ENCODE measurements at places on chromosomes 11 and 22.

DNA sequence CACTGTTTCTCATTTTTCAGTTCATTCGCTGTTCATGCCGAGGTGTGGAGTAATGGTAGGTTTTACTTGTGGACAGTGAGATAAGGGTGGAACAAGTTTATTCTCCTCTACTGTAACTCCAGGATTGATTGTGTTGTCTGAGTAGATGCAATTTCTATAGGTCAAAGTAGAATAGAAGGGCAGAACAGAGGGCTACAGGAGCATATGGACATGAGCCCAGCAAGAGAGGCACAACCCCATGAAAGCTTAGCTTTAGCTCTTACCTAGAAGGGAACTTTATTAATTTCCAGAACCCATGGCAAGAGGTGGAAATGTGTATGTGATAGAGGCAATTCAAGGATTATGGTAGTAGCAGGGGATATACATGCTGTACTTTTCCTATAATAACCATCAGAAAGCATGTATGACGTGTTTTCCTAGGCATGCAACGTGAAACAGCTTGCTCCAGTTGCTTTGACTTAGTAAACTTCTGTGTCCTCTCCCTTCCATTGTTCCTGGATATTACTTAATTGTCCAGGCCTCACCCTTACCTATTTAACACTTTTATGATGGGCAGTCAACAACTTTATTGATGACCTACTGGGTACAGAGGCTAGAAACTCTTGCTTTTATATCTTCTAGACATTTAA, 13.8 kb upstream of the SLC37A2 start:
- no peak for DNase-seq

DNA sequence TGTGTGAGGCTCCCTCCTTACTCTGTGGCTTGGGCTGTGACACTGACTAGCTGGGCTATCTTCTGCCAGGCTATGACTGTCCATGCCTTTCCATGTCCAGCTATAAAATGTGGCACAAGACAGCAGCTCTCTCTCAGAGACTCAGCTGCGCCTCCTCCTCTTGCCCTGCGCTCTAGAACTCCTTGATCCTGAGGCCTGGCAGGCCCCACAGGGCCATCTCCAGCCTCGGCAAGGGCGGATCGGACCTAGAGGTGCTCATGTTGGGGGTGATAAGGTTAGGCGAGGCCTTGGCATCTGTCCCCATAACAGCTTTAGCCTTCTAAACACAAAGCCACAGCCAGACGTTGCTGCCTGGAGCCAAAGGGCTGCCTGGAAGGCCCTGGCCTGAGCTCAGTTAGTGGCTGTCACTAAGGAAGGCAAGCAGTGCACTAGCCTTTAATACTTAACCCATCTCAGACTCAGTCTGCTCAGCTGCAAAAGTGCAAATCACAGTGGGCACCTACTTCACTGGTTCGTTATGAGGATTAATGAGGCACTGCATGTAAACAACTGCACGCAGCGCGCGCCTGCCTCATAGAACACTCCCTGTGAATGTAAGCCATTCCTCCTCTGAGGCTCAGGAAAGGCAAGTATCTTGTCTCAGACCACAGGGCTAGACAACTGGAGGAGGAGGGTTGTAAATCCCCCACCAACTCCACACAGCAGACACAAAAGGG, 1.2 kb downstream of the GUCD1 start:
- DNase-seq, result no peak

DNA sequence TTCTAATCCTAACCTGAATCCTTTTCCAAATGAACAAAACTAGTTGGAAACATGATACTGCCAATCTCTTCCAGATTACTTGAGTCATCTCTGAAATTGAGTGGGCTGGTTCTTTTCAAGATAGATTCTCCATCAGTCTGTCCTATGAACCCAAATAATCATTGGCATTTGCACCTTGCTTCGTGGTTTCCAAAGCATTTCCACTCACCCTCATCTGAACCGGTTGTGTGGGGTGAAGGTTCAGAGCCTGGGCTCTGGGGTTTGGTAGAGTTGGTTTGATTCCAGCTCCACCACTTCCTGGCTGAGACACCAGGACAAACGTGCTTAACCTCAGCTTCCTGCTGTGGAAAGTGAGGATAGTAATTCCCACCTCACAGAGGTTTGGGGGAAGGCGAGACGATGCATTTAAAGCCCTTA, 206.4 kb upstream of the E2F8 start:
- DNase-seq, result no peak

- DNase-seq, result no peak
Observed at GRCh38 chr22:26702906-26703830, 45.8 kb downstream of the MIAT start.

DNA sequence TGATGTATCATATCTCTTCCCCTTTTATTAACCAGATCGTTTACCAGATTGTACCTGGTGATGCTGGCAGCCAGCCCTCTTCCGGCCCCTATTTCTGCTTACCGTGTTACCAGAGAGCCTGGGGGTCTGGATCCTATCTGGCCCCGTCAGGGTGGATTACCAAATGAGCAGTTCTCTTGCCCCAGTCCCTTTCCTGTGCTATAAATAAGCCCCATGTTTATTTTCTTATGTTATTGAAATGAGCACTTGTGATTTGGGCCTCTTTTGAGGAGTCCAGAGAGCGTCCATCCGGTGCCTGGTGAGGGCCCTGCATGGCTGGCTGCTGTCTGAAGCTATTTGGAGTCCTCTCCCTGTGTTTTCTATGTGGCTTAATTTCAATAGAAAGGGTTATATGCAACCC, 59.5 kb downstream of the ALX4 start:
- DNase-seq, result no peak

- DNase-seq, result no peak
Observed at GRCh38 chr11:1841511-1842148, 2.8 kb downstream of the TNNI2 start.
